ENCODE measurements at places on chromosomes 1 and 21.

DNA sequence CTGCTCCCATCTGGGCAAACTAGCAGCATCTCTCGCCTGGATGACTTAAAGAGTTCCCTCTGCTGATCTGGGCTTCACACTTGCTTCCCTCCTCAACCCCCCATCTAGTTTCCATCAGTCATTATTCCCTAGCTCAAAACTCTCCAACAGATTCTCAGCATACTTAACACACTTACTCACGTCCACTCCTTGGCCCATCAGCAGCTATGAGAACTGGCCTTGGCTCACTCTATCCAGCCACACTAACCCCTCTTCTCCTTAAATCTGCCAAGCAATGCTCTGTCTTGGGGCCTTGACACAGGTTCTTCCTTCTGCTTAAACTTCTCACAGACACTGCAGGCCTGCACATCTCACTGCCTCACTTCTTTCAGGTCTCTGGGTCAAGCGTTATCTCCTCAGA lies 41.6 kb downstream of the GNG12 start:
- DNase-seq = no peak

DNA sequence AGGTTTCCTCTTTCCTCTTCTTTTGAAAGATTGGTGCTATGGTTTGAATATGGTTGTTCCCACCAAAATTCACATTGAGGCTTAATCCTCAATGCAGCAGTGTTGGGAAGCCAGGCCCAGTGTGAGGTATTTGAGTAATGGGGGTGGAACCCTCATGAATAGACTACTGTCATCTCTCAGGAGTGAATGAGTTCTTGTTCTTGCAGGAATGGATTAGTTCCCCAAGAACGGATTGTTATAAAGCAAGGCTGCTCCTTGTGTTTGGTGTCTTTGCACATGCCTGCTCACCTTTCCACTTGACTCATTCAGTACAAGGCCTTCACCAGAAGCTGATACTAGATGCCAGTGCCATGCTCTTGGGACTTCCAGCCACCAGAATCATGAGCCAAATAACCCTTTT lies 223.2 kb downstream of the BACH1 start:
- DNase-seq = no peak

DNA sequence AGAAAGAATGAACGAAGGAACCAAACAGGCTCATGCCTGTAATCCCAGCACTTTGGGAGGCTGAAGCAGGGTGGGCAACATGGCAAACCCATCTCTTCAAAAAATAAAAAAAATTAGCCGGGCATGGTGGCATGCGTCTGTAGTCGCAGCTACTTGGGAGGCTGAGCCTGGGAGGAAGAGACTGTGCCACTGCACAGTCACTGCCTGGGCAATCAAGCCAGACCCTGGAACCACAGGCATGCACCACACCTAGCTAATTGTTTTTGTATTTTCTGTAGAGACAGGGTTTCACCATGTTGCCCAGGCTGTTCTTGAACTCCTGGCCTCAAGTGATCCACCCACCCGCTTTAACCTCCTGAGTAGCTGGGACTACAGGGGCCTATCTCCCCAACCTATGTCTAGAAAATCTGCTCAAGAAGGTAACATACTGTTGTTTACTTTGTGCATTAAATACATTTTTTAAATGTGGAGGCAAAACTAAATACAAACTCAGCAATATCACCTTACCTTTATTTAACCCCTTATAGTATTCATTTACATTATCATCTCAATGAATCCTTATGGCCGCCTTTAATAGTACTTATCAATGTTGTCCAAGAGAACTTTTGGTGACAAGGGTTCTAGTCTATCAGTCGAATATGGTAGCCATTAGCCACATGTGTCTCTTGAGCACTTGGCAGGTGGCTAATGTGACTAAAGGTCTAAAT lies 2.7 kb downstream of the KHDC4 start:
- DNase-seq = no peak

- DNase-seq = no peak
These were observed 91.0 kb upstream of the FMN2 start for GRCh38 chr1:240000634-240001033.

Measured in activated naive CD8-positive, alpha-beta T cell treated with anti-CD3 and anti-CD28 coated beads, Interleukin-2, amount 10 ng/mL, durations not matched to agents 7 days and 5 days (primary cell).